ENCODE measurements at places on chromosomes 5 and 9.

DNA sequence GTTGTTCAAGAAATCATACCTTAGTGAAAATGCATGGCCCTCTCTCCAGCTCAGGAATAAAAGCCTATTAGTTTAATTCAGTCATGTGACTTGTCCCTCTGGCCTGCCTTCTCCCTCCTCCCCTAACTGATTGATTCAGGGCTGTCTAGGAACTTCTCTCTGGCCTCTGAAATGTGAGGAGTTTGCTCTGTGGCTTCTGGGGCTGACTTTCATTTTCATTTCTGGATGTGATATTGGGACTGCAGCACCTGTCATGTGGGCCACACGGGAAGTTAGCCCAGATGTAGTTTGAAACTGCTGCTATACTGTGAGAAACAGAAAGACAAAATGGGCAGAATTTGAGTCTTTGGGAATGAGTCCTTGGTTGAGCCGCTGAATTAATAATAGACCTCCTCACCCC, 44.8 kb downstream of the PARP8 start:
- DNase-seq, result no peak

DNA sequence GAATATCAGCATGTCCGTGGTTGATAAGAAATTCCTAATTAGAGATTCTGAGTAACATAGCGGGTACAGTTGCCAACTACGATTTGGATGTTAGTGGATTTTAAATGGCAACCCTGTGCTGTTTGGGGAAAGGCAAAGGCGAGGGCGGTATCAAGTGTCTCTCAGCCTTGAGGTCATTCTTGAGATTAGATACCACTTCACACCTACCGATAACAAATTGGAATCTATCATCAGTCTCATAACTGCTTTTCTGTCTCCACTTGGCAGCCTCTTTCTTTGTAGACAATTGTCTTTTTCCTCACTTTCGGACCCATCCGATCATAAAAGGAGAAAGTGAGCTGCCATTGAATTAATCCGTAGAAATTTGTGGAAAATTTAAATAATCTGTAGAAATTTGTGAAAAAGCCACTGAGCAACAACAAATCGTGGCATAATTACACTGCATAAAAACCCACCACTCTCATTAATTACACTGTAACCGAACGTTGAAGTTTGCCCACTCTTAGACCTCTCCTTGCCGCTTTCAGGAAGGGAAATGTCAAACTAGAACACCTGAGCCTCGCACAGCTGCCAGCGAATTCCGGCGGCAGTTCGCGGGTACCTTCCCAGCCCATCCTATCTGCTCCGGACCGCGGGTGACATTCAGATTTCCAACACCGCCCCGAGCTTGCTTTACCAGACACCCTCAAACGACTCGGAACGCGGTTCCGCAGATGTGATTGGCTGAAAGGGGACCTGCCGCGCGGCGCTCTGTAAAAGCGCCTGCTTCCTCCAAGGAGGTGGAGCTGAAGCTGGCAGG, 849 bp upstream of the RGMB start:
- DNase-seq, result no peak

- no peak for DNase-seq
These were observed 25.7 kb downstream of the SH3GL2 start for GRCh38 chr9:17604556-17604955.

- no peak for DNase-seq
These were observed 45.1 kb downstream of the S1PR3 start for GRCh38 chr9:89036383-89036782.

GRCh38 chr5:115657881-115658233, 32.0 kb upstream of the TMED7 start:
- no peak for DNase-seq

DNA sequence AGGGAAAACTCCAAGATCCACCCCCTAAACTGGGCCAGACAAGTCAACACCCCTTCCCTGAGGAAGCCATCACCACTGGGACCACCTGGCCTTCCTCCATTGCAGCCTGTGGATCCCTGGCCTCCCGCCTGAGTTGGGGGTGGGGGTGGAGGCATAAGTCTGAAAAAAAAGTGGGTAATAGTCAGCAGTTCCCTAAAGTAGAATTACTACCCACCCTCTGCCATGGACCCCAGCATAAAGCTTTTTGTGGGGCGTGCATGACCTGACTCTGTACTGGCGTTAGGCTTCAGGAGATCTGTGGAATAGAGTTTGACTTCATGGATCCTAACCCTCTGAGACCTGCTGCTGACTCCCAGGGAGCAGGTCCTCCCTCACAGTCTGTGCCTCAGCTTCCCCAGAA, 2.0 kb upstream of the CXXC5 start:
- DNase-seq, result no peak

DNA sequence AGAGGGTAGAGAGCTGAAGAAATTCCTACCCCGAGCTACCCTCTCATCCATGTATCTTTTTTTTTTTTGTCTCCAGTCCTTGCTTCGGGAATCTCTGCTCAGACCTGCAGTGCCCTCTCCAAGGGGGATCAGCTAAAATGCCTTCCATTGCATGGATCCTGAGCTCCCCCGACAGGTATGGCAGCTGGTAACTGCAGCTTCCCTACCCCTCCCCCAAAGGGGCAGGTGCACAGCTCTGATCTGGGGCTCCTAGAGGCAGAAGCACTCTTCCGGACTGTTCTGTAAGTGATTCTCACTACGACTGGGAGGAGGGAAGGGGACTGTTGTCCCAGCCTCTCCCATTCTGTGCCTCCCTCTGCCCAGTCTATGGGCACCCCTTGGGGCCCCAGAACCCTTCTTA, 169.6 kb downstream of the MELK start:
- no peak for DNase-seq

- no peak for DNase-seq
These were observed 95.8 kb downstream of the RMI1 start for GRCh38 chr9:84076384-84076783.

DNA sequence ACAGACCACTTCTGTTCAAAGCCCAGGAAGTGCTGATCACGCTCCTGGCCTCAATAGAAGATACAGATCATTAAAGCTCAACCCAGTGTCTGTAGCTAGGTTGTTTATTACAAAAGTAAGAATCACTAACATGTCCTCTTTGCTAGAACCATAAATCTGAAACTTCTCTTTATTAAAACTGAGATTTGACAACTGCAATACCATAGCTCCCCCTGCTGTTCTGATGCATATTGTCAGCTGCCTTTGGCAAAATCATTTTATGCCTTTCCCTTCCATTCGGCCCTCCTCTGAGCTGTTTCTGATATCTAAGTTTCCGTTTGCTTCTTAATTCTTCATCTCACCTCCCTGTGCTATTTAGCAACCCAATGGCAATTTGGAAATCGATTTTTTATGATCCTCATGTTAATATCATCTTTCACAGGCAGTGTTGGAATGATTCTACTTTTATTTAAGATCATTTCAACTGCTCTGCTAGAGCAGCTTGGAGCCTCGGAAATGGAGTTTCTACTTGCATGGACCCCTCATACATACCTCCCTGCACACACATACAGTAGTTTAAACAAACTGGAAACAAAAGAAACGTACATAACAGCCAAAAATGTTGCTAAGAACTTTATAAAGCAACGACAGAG, 998.8 kb downstream of the MAT2B start:
- no peak for DNase-seq

- no peak for DNase-seq
These were observed 1259.8 kb downstream of the PTPRD start for GRCh38 chr9:9352877-9353481.

DNA sequence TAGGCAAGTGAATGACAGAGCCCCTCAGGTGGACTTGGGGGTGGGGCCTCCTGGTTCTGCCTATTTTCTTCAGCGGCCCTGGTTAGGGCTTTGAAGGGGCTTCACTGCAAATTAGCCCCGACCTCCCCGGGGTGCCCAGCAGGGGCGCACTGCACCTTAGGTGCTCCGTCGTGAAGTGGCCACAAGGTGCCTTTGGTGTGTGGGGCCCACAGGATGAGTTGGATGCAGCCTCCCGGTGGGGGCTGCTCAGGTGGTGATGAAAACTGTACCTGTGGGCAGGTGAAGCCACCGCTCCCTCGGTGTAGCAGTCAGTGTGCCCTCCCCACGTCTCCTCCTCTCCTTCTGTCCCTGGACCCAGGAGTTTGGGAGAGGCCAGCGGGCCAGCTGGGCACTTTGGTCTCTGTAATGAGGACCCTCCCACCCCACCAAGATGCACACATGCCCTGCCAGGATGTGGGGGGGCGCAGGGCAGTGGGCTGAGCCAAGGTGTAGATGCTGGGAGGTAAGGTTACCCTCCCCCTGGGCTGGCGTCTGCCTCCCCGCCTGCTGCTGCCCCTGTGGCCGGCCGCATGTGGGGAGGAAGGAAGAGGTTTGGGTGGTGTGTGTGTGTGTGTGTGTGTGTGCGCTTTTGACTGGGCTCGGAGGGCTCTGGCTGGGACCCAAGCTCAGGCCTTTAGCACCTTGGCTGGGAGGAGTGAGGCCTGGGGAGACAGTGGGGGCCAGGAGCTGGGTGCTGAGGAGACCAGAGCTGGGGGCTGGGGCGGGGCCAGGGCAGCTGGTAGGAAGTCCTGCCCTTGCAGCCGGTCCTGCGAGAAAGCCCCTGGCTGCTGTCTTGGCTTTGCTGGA, 55.6 kb downstream of the RXRA start:
- DNase-seq, result no peak

GRCh38 chr9:99850736-99851499, 29.2 kb downstream of the NR4A3 start:
- DNase-seq, result no peak

DNA sequence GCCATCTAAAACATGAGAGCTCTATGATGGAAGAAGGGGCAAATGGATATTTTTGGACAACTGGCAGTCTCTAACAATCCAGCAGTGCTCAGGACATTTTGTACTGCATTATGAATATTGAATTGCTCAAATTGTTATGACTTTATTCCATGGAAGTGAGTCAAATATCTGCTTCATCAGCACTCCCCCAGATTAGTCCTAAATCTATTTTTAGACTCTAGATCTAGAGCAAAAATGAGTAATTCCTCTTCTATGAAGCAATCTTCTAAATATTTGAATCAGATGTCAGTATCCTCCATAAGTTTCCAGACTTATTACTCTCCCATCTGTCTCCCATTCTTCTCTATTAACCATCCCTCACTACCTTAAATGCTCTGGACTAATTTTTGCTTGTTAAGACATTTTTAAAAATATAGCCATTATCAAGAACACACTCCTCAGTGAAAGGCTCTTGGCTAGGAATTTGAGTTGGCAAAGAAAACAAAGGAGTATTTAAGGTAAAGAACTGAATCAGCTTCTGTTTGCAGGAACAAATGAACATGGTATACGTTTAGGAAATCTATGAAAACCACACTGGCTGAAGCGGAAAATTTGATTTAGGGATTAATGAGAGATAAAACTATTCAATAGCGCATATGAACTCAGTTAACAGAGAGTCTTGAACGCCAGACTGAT, 300.9 kb downstream of the MCTP1 start:
- no peak for DNase-seq

DNA sequence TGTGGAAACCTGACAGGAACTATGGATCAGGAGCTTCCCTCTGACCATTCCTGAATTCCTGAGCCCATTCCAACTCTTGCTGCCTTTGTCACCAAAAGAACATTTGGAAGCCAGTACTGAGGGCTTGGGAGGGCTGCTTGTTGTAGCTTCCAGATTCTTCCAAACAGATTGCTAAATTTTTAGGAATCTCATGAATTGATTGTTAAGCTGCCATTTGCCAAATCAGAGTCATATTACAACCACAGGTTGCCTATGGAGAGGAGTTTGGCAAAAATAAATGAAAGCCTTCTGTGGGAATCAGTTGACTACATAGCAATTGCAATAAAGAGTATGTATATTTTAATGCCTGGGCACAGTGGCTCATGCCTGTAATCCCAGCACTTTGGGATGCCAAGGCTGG, 39.2 kb upstream of the SLC28A3 start:
- no peak for DNase-seq

GRCh38 chr5:127420758-127421157, 96.7 kb upstream of the PRRC1 start:
- no peak for DNase-seq

Data from D721Med (cell line).